ENCODE measurements at places on chromosomes 2 and 18. TPM values are rescaled to one million over a fixed set of nuclear protein-coding genes. Genes with fewer than 3 reads are reported as not detected.

- DNase-seq = no peak
Observed at GRCh38 chr2:24228470-24228869, 53.6 kb downstream of the FAM228A start.

Gene CD28
- 285 TPM for total RNA-seq

DNA sequence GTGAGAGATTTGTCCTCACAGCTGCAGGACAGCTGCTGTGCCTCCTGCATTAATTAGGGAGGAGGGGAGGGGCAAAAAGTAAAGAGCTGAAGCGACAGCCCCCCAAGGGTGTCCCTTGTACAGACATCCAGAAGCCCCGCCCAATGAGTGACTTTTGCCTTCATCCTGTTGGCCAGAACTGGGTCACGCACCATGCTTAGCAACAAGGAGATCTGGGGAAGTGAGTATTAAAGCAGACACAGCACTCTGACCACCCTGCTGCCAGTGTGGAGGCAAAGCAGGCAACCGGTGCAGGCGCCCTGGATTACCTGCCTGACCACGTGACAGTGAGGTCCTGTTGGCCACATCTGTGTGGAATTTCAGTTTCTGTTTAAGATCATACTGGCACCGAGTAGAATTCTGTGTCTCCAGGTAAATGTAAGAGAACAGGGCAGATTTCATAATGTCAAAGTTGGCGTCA lies 21.5 kb upstream of the BIN1 start:
- no peak for DNase-seq

- DNase-seq = no peak
Observed at GRCh38 chr2:185384822-185385560, 353.6 kb upstream of the FSIP2 start.

DNA sequence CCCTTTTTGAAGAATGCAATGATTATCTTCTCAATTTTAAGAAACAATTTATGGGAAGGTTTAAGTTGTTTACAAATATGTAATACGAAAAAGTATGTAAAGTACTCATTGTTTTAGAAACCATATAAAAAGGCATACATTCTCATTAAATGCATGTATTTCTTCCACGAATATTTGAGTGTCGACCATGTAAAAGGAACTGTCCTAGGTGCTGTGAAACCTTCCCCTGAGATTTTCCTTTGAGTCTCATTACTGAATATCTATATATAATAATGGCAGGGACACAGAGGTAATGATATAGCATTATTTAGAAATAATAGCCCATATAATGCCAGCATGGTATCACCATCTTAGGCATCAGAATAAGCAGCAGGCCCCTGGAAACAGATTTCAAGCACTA lies 239.3 kb downstream of the ERBB4 start:
- DNase-seq = no peak

Gene LIMS4
- 3.3 TPM for total RNA-seq

DNA sequence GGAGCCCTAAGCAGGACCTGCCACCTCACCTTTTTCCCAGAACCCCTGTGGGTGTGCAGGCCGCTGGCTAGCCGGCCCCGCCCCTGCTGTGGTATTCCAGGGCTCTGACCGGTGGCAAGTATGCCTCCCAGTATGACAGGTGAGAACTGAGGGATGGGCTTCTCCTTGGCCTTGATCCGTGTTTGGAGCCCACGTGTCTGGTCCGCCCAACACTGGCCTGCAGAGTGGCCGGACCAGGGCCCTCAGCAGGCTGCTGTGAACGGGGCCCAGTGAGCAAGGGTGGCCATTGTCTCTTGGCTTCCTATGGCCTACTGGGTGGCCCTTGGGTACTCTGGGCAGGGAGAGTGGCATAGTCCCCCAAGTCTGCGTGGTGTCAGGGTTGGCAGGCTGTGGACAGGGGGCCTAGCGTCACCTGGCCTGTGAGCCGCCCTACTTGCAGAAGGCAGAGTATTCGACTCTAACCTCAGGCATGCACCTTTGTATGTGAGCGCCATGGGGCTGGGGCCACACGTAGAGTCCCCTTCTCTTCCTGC lies 1.8 kb downstream of the RNPEPL1 start:
- DNase-seq = no peak
